ENCODE measurements at places on chromosomes 4 and X.

DNA sequence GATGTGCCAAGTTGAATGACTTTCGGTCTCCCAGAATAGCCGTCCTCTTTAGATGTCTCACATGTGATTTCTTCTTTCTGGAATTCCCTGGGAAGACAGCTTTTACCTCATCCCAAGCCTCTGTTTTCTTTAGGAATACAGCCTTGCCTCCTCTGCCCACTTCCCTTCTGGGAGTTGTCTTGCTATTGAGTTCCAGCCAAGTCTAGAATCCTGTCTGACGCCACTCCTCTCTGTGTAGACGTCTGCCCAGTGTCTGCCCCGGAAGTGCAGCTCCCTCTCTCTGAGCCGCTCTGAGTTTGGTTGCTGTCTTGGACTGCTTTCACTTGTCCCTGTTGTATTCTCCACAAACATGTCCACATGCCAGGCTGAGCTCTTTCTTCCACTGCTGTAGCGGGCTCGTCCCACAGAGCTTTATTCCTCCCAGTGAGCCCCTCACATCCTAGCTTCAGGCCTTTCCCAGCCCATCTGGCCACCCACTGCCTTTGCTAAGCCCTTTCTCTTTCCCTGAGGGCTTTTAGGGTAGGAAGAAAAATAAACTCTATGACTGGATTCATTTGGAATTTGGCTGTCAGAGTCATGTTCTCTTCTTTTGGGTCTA lies 9.0 kb upstream of the IGFBP7 start:
- H3K4me1 ChIP-seq = no peaks in the 10 kb centered on the region
- H3K27me3 ChIP-seq = no peaks in the 10 kb centered on the region

GRCh38 chrX:68868902-68869800 lies 40.3 kb downstream of the EFNB1 start:
- peaks cover 7% of the 10 kb centered on the region for H3K4me1 ChIP-seq
- no peak overlapping the region for H3K27ac ChIP-seq
- DNase-seq = no peak
- H3K4me3 ChIP-seq = no peak overlapping the region

DNA sequence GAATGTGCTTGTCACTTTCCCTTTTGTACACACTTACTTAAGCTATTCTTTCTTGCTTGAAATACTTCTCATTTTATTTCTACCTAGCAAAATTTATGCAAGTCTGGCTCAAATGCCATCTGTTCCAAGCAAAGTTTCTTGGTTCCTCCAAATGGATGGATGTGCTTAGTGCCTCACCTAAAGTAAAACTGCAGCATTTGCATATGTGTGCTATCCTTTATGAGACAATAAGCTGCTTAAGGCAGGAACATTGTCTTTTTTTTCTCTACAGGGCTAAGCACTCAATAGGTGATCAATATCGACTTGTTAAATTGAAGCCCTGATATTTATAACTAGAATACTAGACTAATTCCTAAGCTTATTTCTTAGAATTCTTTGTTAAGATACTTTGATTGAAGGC lies 136.8 kb downstream of the CYLC1 start:
- no peaks in the 10 kb centered on the region for H3K4me1 ChIP-seq
- no peak overlapping the region for H3K4me3 ChIP-seq
- no peaks in the 10 kb centered on the region for H3K36me3 ChIP-seq
- no peak overlapping the region for H3K27ac ChIP-seq
- no peaks in the 10 kb centered on the region for H3K27me3 ChIP-seq
- no peak for DNase-seq

DNA sequence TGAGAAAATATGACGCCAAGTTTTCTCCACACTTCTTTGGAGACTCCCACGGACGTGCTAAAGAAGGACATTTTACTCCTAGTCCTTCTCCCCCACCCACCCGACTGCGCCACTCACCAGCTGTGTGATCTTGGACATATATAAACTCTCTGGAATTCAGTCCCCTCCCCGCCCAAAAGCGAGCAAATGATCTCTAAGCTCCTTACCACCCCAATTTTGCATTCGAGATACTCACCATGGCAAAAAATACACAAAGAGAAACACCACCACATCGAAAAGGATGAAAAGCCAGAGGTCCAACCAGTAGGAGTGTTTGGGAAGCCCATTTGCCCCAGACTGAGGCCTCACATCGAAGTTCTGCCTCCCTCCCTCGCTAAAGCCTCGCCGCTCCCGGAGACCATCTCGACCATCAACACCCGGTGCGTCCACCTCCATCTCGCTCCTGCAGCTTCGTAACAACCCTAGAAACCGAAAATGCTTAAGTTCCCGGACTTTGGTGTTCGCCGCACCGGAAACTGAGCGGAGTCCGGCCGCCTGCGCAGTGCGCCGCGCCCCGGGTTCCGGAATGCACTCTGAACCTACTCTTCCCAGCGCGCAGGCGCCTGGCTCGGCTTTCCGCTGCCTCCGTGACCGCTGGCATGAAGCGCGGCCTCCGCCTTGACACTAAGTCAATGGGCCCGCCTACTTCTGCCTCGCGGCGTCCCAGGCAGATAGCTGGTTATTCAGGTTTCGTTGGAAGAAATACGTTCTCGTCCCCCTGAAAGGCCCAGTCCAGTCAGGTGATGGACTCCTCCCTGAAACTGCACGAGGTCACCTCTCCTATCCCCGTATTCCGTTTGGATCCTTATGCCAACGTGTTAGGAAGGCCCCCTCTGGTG lies 21.6 kb downstream of the FABP2 start:
- DNase-seq = no peak
- H3K36me3 ChIP-seq = no peaks in the 10 kb centered on the region
- H3K27me3 ChIP-seq = no peaks in the 10 kb centered on the region
- H3K4me1 ChIP-seq = peaks cover 24% of the 10 kb centered on the region
- peak overlapping the region; percentile 89 for H3K4me3 ChIP-seq

- H3K4me1 ChIP-seq = peaks cover 57% of the 10 kb centered on the region
- no peaks in the 10 kb centered on the region for H3K27me3 ChIP-seq
- H3K4me3 ChIP-seq = no peak overlapping the region
- DNase-seq = no peak
- peaks cover 7% of the 10 kb centered on the region for H3K36me3 ChIP-seq
Measured at GRCh38 chr4:82433791-82434190, 3.4 kb downstream of the ENOPH1 start.

GRCh38 chr4:150283689-150284088 lies 205.4 kb downstream of the DCLK2 start:
- H3K36me3 ChIP-seq = no peaks in the 10 kb centered on the region
- no peak for DNase-seq
- no peaks in the 10 kb centered on the region for H3K27me3 ChIP-seq

DNA sequence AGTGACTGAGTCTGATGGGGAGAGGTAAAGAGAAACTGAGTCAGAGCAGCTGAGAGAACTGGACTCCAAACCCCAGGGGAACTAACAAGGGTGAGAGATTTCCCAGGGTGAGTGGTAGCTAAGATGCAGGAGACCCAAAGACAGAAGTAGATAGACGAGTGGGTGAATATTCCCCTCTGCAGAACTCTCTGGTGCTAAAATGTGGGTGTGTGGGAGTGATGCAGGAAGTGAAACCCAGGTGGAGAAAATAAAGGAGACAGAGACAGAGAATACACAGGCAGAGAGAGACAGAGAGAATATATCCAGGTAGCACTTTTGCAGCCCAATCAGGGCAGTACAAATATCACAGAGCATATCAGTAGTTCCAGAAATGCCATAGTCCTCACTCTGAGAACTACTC lies 212.5 kb upstream of the ZIC3 start:
- H3K4me3 ChIP-seq = no peak overlapping the region
- H3K36me3 ChIP-seq = no peaks in the 10 kb centered on the region
- no peak for DNase-seq
- H3K27ac ChIP-seq = no peak overlapping the region

Measured in esophagus squamous epithelium (tissue), 5 donors.